ENCODE measurements at places on chromosomes 7 and 10.

DNA sequence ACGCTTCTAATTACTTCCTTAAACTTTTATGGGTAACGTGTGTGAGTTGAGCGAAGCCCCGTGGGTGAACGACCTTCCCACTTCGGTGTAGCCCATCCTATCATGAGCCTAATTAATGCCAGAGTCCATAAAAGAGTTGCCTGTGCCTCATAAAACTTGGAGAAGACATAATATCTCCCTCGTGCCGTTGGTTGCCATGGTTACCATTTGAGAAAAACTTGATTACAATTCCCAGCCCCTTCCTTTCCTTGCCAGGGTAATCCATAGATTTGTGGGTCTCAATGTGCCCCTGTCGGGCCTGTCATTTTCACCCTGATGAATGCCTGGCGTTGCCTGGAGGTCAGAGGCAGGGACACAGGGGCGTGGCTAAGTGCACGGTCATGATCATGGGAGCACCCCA, 127.1 kb downstream of the GLRX3 start:
- no peak for DNase-seq

- peak; percentile 33 for DNase-seq
These were observed 48.3 kb downstream of the TMEM270 start for GRCh38 chr7:73909051-73909941.

DNA sequence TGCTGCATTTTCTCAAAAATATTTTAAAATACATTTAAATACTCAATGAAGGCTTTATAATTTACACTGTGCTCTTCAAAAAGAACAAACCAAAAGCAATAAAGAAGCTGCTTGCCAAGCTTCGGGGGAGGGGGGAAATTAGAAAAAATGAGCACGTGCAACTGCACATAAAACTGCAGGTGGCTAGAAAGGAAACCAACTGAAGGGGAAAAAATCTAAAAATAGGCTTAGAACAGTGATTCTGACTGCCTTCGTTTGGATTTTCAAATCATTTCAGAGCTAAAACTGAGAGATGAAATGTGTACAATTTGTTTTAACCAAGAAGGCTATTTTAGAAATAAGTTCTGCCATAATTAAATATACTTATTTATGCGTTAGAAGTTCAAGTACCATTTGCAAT, 61.4 kb downstream of the ABI1 start:
- peak; percentile 27 for DNase-seq

DNA sequence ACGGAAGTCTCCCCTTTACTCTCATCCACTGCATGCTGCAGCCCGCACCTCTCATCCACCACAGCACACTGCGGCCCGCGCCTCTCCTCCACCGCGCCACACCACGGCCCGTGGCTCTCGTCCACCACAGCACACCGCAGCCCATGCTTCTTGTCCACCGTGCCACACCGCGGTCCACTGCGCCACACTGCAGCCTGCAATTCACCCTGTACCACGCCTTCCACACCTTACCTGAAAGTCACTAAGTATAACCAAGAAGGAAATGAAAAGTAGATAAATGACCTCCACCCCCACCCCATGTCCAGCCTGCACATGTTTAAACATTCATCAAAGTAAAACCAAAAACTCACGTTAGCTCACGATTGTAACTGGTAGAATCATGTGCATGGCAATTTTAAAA, 176.1 kb downstream of the DIP2C start:
- no peak for DNase-seq

DNA sequence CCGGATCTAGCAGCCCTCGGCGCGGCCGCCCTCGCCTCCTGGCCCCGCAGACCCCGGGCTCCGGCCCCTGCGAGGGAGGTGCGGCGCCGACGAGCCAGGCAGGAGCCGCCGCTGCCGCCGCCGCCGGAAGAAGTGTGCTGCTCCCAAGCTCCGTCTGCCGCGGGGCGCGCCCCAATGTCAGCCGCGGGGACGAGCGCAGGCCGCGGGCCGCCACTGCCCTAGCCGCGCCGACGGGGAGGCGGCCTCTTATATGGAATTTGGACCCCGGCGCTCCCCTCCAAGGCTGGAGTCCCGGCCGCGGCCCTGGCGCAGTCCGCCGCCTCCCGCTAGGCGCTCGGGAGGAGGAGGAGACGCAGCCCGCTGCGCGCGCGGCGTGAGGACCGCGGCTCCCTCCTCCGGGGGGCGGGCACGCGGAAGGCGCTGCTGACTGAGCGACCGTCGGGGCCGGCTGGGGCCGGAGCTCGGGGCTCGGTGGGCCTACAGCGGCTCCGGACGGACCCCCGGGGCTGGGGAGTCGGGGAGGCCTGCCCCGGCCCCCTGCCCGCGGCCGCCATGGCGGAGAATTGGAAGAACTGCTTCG, at the start of gene TRIM8:
Gene TRIM8, plus strand, starts transcription at position 414 of the 580 bp plus-strand sequence. Its CDS starts 139 bp downstream, at position 553.
- no peak for DNase-seq

DNA sequence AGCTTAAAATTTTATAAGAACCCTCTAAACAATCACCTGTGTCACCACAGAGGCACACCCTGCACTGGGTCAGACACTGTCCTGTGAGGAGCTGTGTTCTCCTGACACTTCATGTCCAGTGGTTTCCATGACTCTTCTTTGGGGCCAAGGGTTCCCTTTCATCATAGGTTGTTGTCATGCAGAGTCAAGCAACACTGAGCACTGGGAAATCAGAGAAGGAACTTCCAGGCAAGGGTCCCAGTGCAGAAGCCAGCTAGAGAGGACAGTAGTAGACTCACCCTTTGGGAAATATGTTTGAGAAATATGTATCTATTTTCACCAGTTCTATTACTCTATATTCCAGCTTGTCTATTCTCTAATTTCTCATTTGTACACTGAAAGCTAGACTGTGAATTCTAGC, 56.4 kb upstream of the PRSS58 start:
- no peak for DNase-seq

DNA sequence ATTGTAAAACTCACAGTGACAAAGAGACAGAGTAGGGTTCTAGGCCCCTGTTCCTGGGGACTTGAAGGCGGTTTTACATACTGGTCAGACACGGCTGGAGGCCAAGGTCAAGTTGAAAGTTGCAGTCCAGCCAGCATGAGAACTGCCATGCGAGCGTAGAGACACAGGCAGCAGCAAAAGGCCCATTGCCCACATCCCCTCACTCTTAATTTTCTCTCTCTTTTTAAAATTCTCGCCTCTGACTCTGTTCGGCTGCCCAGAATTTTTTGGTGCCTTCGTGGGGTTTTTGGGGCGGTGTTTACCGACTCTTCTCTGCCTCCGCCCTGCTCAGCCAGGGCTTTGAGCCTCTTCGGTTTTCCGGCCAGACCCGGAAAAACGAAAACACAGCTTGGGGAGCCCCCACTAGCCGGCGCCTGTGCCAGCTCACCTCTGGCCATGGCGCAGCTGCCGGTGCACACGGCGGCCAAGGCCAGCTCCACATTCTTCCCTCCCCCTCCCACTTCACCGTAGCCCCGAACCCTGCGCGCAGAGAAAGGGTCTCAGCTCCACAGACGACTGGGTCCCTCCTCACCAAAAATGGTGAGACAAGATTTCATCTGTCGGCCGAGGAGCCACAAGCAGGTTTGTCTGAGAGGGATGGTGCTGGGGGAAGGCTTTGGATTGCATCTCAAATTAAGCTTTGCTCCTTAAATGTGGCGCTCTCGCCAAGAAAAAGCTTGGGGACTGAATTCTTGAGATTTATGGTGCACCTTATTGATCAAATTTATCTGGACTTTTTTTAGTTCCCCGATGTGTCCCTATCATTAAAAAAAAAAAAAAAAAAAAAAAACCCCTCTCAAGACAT, 2.3 kb upstream of the HOXA13 start:
- DNase-seq, result peak; percentile 23

DNA sequence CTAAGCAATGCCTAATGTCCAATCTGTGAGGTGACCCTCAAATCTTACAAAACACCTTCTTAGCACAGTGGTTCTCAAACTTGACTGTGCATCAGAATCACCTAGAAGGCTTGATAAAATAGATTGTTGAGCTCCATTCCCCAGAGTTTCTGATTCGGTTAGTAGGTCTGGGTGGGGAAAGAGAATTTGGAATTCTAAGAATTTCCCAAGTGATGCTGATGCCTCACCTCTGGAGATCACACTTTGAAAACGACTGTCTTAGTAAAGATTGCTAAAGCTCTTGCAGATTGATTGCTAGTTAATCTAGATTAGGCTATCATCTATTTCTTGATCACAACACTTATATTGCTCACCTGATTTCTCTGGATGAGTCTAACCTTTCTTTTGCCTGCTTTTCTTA, 126.6 kb downstream of the PCLO start:
- DNase-seq, result no peak

- no peak for DNase-seq
These were observed 18.1 kb downstream of the RAPGEF5 start for GRCh38 chr7:22338877-22339276.

DNA sequence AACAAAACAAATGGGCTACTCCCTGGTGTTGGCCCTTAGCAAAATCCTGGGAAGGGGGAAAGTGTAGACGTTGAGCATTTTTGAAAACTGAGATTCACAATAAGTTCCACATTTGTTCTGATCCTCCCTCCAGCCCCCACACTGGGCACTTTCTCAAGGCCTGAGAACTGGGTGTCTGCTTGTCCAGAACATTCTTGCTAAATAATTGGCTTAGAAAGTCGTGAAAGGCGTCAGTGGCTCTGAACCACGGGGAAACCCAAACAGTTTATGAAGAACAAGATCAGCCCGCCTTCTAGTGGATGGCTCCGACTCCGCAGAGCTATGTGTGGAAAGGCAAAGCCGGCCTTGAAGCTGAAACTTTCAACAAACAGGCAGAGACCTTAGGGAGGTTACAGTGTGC, 370.1 kb downstream of the PRPF18 start:
- DNase-seq, result peak; percentile 70

DNA sequence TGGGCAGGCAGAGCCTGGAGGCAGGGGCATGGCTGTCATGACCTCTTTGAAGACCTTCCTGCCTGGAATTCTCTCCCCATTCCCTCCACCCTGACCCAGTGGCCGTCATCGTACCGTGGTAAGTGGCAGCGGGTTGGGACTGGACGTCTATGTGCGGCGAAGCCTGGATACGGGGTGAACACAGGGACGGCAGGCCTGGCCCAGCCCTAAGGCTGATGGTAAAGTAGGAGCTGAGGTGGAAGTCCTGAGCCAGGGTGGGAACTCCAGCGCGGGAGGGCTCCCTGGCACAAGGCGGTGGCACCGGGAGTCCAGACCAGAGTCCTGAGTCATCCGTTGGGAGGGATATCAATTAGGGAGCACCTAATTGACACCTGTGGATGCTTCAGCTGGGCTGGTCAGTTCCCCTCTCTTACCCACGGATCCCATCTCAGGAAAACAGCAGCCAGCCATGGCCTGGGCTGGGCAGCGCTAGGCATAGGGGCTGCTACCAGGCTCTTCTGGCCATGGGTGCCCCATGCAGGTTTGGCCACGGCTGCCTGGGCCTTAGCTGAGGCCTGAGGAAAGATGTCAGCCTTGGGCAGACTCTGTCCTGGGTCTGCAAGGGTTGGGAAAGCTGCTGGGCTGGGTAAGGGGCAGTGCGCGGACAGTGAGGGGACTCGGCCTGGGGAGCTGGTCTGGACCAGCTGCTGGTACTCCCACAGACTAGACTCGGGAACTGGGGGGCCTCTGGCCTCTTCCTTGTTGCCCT, 3.3 kb downstream of the PPIF start:
- no peak for DNase-seq

DNA sequence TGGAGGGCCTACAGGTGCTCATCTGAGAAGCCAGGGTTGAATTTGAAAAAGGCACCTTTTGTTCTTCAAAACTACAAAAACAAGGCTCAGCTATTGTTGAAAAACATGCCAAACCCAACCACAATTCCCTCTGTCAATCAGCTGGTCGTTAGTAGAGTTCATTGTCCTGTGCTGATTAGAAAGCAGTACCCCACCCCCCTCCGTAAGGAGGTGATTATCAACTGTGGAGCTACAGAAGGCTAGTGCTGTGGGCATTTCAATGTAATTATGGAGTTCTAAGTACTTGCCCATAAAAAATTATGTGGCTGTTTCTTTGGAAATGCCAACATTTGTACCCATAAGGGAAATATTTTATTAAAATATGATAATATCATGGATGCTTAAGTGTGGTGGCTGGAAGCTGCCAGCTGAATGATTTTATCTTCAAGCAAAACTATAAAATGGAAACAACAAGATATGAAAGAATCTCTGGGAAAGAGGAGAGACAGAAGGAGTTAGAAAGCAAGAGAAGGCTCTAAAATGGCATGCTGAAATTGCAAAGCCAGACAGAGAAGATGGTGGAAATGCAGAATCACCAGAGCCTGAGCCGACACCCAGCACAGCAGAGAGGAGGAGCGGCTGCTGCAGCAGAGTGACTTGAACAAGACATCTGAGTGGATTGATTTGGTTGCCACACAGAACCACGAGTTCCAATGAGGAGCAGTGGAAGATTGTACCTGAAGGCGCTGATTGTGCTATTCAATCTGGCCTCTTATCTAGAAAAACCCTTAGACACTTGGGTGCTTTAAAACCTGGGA, 179.5 kb upstream of the LRGUK start:
- no peak for DNase-seq

DNA sequence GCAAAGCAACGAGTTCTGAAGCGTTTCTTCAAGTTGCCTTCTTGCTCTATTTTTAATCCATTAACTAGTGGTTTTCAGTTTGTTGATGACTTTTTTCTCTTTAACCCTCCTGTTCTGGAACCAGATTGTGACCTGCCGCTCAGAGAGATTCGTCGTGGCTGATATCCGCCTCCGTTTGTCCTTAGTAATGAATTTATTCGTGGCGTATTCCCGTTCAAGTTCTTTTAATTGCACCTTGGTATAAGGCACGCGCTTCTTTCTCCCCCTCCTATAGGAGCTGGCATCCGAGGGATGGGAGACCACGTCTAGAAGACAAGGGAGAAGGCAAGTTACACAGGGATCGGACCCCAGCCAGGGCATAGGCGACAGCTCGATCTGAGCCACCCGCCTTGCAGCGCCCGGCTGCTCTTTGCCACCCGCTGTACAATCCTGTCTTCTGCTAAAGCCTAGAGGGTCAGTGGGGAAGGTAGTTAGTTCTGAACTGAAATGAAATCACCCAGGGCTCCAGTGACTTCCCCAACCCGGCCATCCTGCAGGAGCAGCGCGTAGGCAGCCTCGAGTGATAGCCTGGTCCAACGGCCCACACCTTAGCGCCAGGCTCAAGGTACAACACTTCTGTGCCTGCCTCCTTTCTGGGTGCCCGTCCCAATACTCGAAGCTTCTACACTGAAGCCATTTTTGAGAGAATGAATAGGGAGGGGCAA, 1.6 kb downstream of the HOXA13 start:
- peak; percentile 35 for DNase-seq

- no peak for DNase-seq
These were observed 66.0 kb downstream of the GRK5 start for GRCh38 chr10:119273413-119273812.

- DNase-seq, result peak; percentile 48
These were observed 70.9 kb downstream of the CTBP2 start for GRCh38 chr10:125089469-125089868.

DNA sequence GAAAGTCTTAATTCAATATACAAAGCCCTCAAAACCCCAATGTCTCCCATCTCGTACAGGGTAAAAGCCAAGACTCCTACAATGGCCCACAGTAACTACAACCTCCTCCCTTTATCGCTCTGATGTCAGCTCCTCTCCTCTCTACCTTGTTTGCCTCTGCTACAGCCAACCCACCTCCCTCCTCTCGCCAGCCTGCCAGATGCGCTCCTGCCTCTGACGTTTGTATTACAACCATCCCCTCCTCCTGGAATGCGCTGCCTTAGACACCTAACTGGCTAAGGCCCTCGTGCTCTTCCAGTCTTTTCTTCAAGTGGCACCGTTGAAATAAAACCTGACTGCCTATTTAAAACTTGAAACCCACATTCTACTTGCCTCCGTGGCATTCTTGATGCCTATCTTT, 115.3 kb upstream of the MYO3A start:
- DNase-seq, result no peak

Data from right hindlimb (tissue), 1 donor.